GM04504 (cell line): ENCODE measurements at places on chromosomes 7 and 10.

DNA sequence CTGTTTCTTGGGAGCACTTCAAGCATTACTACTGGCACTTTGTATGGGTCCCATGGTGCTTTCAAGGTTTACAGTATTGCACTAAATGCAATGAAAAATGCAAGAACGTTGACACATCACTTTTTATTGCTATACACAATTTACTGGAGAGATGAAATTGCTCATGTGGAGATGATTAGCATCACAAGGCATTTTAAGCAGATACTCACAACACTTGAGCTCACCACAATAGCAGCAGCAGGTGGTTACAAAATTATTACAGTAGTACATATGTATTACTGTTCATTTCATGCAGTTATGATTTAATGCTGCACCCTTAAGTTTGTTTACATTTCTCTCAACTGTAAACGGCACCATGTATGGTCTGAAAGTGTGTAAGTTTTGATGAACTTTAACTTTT, 537.7 kb downstream of the GRM8 start:
- DNase-seq = no peak

GRCh38 chr10:31914370-31914769, 14.3 kb downstream of the ARHGAP12 start:
- no peak for DNase-seq

- no peak for DNase-seq
Observed at GRCh38 chr7:11410656-11411644, 421.0 kb downstream of the THSD7A start.

- DNase-seq = no peak
Observed at GRCh38 chr10:6647811-6648526, 67.9 kb upstream of the PRKCQ start.

DNA sequence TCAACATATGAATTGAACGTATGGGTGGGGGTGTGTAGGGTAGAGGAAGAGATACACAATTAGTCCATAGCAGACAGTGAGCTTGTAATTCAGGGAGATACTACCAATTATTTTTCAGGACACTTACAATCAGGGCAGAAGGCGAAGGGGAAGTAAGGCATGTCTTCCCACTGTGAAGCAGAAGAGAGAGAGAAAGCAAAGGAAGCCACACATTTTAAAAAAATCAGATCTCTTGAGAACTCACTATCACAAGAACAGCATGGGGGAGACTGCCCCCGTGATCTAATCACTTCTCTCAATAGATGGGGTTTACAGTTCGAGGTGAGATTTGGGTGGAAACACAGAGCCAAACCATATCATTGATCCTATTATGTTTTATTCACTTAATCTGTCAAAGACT, 116.4 kb upstream of the RPA3 start:
- DNase-seq = no peak

- no peak for DNase-seq
Observed at GRCh38 chr7:124776153-124776552, 10.6 kb upstream of the GPR37 start.

GRCh38 chr10:89438525-89438924, 24.2 kb downstream of the IFIT5 start:
- DNase-seq = no peak

- no peak for DNase-seq
Observed at GRCh38 chr10:114181971-114182370, 2.8 kb downstream of the TDRD1 start.

- no peak for DNase-seq
Observed at GRCh38 chr10:49329146-49329505, 30.2 kb downstream of the C10orf71 start.

DNA sequence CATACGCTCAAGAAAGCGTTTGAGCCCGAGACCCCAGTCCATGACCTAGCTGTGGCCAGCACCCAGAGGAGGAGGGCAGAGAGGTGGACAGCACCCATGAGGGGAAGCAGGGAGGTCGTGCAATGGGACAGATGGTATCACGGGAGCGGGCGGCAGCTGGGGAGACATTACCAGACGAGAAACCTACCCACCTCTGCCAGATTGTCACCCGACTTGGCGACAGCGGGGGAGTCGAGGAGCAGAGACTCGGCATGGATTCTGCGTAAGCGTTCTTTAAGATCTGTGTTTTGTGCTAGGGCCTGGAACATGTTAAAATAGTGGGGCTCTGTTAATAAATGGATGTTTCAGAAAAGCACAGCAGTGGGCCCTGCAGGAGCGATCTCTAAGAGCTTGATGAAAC, 91.6 kb upstream of the GSDME start:
- no peak for DNase-seq

DNA sequence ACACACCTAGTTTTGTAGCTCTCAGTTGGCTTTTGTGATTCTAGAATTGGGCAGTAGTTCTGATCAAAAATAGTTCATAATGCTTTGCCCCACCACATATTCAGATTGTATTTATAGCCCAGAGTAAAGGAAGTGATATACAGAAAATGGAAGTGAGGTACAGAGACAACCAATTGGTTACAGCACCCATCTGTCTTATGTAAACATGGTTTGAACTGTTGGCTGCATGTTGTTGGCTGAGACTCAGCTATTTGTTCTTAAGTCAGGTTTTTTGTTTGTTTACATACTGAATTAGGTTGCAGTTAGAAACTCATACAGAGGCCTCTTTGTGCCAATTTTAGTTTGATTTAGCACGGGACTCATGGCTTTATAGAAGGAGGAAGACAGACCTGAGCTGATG, 158.9 kb upstream of the GPR26 start:
- DNase-seq = no peak

DNA sequence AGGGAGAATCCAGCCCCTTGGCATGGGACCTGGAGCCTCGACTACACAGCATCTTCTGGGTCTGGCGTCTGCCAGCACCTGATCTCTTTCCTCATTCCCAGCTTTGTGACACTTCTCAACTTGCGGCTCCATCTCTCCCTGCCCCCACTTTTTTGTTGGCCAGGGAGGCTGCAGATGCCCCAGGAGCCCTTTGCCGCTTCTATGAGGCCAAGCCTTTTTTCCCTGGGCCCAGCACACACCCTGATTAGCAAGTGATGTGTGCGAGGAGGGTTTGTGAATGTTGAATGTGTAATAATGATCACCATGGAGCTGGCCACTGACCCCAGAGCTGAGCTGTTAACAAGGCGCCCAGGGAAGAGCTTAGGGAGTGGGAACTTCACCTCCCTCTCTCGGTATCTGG, 4.4 kb downstream of the EVX1 start:
- no peak for DNase-seq

- no peak for DNase-seq
Observed at GRCh38 chr7:88759230-88760135, at the start of gene ZNF804B. Gene ZNF804B, plus strand, starts transcription at chr7:88759700. Its CDS starts 277 bp downstream, at chr7:88759977.

GRCh38 chr10:123068087-123068853, 59.5 kb downstream of the ACADSB start:
- DNase-seq = no peak
